ENCODE measurements at places on chromosomes 1 and 21.

GRCh38 chr1:17829579-17829978 lies 74.4 kb downstream of the ACTL8 start:
- no peaks in the 10 kb centered on the region for H3K4me1 ChIP-seq
- no peak for DNase-seq
- H3K27me3 ChIP-seq, result peaks cover 43% of the 10 kb centered on the region
- no peak overlapping the region for H3K4me3 ChIP-seq

GRCh38 chr1:21537511-21537931 lies 28.3 kb downstream of the ALPL start:
- DNase-seq, result no peak
- H3K36me3 ChIP-seq, result no peaks in the 10 kb centered on the region
- H3K4me3 ChIP-seq, result no peak overlapping the region
- H3K27ac ChIP-seq, result peak overlapping the region; percentile 67
- no peaks in the 10 kb centered on the region for H3K27me3 ChIP-seq

DNA sequence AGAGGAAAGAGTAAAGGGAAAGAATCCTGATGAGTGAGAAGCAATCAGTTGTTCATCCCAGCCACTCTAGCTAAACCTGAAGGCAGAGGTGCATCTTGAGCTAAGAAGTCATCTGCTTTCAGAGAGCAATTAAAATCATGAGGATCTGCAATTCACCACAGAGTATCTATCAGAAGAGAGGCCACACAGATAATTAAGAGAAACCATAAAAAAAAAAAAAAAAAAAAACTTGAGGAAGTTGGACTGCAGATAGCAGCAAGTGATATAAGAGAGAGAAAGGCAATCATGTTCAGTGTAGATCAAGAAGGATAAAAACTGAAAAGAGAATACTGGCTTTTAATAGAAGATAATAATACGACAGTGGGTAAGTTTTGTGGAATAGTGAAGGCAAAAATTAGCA lies 17.7 kb downstream of the FOXJ3 start:
- H3K27me3 ChIP-seq, result no peaks in the 10 kb centered on the region
- H3K27ac ChIP-seq, result no peak overlapping the region
- H3K36me3 ChIP-seq, result no peaks in the 10 kb centered on the region
- no peak overlapping the region for H3K4me3 ChIP-seq
- no peak for DNase-seq
- peaks cover 17% of the 10 kb centered on the region for H3K4me1 ChIP-seq

DNA sequence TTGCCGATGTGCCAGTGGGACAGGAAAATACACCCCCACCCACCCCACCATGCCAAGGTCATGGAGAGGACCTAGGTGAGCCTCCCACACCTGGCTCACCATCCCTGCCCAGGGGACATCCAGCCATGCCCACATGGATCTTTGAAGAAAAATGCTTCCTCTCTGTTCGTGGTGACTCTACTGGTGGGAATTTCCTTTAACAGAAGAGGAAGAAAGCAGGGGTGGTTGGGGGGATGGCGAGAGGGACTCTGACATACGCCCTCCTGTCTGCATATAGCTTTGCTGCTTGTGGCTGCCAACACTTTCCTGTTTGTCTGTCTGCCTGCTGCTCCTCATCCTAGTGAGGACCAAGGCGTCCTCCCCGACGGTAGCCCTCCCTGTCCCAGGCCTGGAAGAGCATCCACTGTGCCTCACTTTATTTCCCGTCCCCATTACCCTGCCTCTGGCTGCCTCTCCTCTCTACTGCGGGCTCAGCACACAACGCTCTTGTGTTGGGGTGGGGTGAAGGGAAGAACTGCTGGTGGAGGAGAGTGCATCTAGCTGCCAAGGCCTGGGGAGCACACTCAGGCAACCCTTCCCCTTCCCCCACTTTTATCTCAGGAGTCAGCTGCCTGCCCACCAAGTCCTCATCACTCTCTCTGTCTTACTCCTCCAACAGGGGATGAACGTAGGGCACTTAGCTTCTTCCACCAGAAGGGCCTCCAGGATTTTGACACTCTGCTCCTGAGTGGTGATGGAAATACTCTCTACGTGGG lies 2.5 kb downstream of the SEMA4A start:
- H3K4me1 ChIP-seq, result peaks cover 6% of the 10 kb centered on the region
- H3K27me3 ChIP-seq, result no peaks in the 10 kb centered on the region
- no peak overlapping the region for H3K4me3 ChIP-seq
- no peak for DNase-seq

DNA sequence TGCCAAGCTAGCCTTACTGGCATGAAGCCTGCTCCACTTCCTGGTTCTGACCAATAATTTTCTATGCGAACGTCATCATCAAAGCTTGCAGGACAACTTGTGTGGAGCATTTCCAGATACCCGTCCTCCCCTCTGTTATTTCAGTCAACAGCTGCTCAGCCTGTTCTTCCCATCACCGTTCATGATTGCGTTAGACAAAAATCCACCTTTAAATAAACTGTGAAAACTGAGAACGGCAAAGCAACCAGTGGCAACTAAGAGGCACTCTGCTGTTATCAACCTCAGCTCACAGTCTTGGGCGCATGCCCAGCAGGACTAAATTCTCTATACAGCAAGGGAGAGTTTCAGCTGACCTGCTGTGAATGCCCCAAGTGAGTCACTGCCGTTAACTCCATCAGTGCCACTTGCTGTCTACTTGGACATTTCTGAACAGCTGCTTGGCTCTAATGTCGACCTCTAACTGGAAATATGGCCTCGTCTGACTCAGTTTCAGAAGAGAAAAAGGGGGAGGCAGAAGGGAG lies 207.4 kb upstream of the RUNX1 start:
- H3K4me3 ChIP-seq, result no peak overlapping the region
- H3K4me1 ChIP-seq, result peaks cover 12% of the 10 kb centered on the region
- no peaks in the 10 kb centered on the region for H3K36me3 ChIP-seq
- H3K27ac ChIP-seq, result peak overlapping the region; percentile 86

GRCh38 chr1:156438278-156438987 lies 62.1 kb downstream of the MEF2D start:
- H3K4me1 ChIP-seq, result no peaks in the 10 kb centered on the region
- no peak overlapping the region for H3K27ac ChIP-seq
- no peak for DNase-seq
- H3K27me3 ChIP-seq, result peaks cover 3% of the 10 kb centered on the region
- no peaks in the 10 kb centered on the region for H3K36me3 ChIP-seq
- no peak overlapping the region for H3K4me3 ChIP-seq

DNA sequence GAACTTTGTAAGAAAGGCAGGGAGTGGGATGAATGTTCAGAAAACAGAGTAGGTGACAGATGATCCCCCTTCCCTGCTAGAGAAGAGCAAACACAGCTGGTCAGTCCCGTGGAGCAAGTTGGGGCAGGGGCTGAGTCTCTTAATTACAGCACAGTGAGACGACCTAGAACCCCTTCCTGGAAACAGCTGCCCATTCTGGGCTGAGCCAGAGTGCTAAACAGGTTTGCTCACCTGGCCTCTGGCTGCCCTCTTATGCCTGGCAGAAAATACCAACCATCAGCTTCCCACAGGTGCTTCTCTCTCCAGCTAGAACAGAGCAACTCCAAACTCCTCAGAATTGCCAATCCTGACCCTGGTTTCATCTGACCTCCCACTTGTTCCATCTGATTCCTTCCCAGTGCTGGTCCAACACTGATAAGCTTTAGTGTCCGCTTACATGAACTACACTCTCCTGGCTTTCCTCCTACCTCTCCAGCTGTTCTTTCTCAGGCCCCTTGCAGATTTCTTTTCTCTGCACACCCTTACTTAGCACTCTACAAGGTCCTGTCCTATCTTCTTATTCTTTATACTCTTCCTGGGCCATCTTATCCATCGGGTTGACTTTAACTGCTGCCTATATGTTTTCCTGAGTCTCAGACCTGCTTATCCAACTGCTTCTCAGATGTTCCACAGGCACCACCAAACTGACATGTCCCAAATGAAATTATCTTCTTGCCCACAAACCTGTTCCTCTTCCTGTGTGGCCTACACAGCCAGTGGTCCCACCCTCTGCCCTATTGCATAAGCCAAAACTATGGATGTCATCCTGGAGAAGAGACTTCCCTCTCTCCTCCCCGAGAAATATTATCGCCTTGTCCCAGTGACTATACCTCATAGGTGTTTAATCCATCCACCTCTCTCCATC lies 22.6 kb upstream of the COL9A2 start:
- H3K27me3 ChIP-seq, result no peaks in the 10 kb centered on the region
- H3K4me3 ChIP-seq, result peak overlapping the region; percentile 29
- no peaks in the 10 kb centered on the region for H3K36me3 ChIP-seq
- no peak for DNase-seq
- H3K4me1 ChIP-seq, result no peaks in the 10 kb centered on the region
- H3K27ac ChIP-seq, result no peak overlapping the region

DNA sequence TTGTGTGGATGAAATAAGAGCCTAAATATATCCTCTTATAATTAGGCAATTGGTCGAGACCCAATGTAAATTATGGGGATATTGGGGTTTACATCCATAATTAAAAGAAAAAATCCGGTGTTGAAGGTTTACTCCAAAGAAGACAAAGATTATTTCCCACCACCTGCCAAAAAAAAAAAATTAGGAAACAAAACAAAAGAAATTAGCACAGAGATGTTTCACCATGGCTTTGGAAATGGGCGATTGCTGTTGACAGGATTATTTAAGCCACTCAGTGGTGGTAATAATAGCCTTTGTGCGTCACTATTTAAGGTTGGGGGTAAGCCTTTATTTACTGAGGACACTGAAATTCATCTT lies 585 bp upstream of the GLRX2 start:
- peaks cover 4% of the 10 kb centered on the region for H3K4me1 ChIP-seq
- DNase-seq, result no peak
- H3K4me3 ChIP-seq, result peak overlapping the region; percentile 88
- no peaks in the 10 kb centered on the region for H3K27me3 ChIP-seq
- peak overlapping the region; percentile 95 for H3K27ac ChIP-seq

DNA sequence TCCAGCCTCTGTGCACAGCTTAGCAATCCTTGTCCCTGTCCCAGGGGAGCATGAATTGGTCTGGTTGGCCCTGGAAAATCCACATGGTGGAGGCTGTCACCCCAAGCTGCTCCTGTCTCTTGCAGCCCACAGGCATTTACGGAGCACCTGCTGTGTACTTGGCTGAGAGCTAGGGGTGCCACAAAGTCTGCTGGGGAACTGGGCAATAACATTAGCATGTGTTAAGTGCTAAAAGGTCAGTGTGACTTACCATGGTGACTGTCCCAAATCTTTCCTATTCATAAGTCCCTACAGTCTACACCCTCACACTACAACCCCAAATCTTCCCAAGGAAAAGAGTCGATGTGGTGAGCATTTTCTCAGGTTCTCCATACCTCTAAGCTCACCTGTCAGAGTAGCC lies 53.6 kb upstream of the ARTN start:
- no peaks in the 10 kb centered on the region for H3K4me1 ChIP-seq
- H3K27me3 ChIP-seq, result no peaks in the 10 kb centered on the region
- H3K36me3 ChIP-seq, result no peaks in the 10 kb centered on the region
- DNase-seq, result no peak

GRCh38 chr1:87796471-87796901 lies 467.8 kb downstream of the LMO4 start:
- H3K36me3 ChIP-seq, result no peaks in the 10 kb centered on the region
- H3K4me1 ChIP-seq, result no peaks in the 10 kb centered on the region
- H3K27ac ChIP-seq, result no peak overlapping the region
- no peaks in the 10 kb centered on the region for H3K27me3 ChIP-seq
- H3K4me3 ChIP-seq, result no peak overlapping the region

All from breast epithelium (tissue), 4 donors.